ENCODE measurements at places on chromosomes 3 and 15.

- DNase-seq, result no peak
Observed at GRCh38 chr3:63251499-63251898, 26.6 kb upstream of the SYNPR start.

DNA sequence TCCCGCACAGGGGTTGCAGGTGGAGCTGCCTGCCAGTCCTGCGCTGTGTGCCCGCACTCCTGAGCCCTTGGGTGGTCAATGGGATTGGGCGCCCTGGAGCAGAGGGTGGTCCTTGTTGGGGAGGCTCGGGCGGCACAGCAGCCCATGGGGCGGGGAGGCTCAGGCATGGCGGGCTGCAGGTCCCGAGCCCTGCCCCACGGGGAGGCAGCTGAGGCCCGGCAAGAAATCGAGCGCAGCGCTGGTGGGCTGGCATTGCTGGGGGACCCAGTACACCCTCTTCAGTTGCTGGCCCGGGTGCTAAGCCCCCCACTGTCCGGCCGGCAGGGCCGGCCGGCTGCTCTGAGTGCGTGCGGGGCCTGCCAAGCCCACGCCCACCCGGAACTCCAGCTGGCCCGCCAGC is 27.9 kb downstream of the NCK1 start:
- DNase-seq, result no peak

DNA sequence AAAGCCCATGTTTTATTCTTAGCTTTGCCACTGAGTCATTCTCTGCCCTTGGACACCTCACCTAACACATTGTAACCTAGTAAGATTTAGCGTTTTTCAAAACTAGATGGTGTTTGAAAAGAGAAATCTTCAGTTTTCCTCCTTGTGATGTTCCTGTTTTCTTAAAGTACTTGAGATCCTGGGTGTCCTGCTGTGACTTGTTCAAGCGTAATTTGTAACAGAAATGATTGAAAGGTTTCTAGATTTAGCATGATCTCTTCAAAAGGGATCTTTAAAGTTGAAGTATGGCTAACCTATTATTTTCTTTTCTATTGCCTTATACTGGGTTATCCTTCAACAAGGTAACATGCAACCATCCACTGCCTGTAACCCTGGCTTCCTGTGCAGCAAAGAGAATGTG is 32.6 kb upstream of the SPATA16 start:
- no peak for DNase-seq

- DNase-seq, result no peak
Observed at GRCh38 chr3:112333002-112333380, at the start of gene CD200. TSS of gene CD200 (plus strand) at chr3:112333156. CDS start at chr3:112333213, 57 bp downstream.

DNA sequence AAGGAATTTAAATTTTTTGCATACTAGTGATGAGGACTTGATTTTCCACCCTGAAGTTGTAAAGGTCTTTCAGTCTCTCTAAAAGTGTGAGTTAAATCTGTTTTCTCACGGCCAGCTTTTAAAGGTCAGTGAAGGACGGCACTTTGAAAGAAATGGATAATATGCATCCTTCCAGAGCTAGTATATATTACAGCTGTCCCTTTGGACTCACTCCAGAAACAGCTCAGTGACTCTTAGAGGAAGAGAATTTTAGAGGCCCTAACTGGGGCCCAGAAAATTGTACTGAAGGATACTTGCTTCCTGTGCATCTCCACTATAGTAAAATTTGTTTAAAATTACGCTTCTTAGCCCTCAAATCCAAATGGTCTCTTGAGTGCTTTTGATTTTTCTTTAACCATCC is 41.6 kb downstream of the PIK3CA start:
- DNase-seq, result no peak

GRCh38 chr3:114698146-114699105 is 404.6 kb downstream of the TIGIT start:
- DNase-seq, result no peak

- DNase-seq, result no peak
Observed at GRCh38 chr3:40585381-40586016, 60.7 kb downstream of the ZNF621 start.

- no peak for DNase-seq
Observed at GRCh38 chr15:66884661-66885237, 180.7 kb upstream of the SMAD3 start.

- DNase-seq, result no peak
Observed at GRCh38 chr3:186784820-186785494, 1.6 kb downstream of the EIF4A2 start.

DNA sequence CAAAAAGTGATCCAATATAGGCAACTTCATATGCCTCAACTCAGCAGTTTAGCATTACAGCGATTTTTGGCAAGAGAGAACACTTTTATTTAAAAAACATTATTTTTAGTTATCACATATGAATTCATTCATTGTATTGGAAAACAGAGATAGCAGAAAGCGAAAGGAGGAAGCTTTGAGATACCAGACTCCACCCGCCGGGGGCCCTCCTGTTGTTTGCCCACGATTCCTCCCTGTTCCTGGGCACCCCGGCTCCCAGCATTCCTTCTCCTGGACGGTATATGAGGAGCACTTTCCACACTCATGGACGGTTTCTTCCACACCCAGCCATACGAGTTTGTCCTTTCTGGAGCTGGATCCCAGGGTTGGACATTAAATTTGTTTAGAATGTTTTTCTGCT is 18.2 kb downstream of the APBA2 start:
- DNase-seq, result no peak

- DNase-seq, result peak; percentile 51
Observed at GRCh38 chr3:46558184-46559043, 7.7 kb downstream of the LRRC2 start.

GRCh38 chr15:60400944-60401343 is 3.2 kb upstream of the ANXA2 start:
- DNase-seq, result no peak

- no peak for DNase-seq
Observed at GRCh38 chr3:180433152-180433551, 168.8 kb upstream of the TTC14 start.

GRCh38 chr3:23808525-23808924 is 2.8 kb downstream of the UBE2E1 start:
- DNase-seq, result no peak

DNA sequence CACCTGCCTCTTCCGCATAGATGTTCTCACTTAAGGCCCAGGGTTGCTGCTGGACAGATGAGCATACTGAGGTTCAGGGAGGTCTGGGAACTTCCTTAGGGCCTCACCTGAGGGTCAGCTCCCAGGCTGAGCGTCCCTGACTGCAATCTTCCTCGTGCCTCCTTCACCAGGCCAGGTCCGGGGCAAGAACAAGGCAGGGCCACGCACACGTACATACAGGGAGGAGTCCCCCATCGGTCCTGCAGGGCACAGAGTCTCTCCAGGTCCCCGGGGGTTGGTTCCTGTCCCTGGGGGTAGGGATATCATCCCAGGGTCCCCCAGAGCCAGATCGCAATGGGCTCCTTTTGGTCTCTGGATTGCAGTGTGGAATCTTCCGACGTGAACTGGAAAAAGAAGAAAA is 130.1 kb downstream of the LRRK1 start:
- no peak for DNase-seq

DNA sequence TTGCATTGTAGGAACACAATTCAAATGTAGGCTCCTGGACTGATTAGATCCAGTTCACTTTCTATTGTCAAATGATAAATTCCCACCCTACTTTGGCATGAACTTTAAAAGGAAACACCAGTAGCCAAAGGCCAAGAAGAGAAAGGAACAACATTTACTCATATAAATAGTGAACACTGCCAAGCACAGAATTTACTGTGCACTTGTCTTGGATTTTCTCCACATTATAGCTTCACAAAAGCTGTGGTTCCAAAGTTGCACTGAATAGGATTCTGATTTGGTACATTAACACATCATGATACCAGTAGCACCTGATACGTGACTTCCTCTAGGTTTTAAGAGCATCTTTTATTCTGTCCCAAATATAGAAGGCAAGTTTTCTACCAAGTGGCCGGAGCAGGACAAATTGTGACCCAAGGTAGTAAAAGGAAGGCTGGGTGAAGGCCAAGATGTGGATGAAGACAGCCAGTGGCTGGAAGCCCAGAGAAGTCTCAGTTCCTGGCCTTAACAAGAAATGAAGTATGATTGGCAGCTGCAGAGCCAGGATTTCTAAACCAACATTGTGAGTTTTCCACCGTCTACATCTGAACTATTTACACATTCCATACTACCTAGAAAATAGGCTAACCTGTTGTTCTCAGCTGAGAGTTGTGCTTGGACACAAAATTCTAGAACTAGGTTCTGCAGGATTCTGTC is 206.7 kb downstream of the THRB start:
- no peak for DNase-seq

GRCh38 chr15:26015516-26016075 is 152.5 kb upstream of the ATP10A start:
- DNase-seq, result no peak

GRCh38 chr3:46690798-46691197 is 2.7 kb downstream of the ALS2CL start:
- DNase-seq, result no peak

DNA sequence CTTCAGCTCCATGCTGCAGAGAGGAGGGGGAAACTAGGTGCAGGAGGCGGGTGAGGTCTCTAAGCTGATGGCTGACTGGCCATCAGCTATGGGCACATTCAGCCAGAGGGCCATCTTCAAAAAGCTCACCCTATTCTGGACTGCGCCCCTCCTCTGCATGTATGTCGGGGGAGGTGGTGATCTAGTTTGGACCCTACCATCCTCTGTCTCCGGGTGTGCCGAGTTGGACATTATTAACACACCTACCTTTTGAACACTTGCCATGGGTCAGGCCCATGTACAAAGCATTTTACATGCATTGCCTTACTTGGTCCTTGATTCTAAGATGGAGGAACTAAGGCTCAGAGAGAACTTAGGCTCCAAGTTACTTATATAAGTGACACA is 1.4 kb downstream of the NISCH start:
- DNase-seq, result no peak

DNA sequence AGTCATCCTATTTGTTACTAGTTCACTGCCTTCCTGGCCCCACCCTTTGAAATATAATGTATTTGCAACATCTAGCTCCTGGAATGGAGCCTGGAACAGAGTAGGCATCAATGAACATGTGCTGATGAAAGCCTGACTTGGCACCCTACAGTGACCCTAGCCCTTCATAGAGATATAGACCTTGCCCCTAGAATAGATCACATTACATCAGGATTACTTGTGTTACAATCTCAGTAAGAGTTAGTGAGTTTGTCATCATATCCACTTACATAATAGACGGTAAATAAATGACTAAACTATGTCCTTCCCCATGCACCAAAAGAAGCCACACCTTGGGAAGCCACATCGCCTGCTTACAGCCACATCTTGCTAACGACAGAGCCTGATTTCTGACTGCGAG is 110.5 kb upstream of the WNT5A start:
- no peak for DNase-seq

DNA sequence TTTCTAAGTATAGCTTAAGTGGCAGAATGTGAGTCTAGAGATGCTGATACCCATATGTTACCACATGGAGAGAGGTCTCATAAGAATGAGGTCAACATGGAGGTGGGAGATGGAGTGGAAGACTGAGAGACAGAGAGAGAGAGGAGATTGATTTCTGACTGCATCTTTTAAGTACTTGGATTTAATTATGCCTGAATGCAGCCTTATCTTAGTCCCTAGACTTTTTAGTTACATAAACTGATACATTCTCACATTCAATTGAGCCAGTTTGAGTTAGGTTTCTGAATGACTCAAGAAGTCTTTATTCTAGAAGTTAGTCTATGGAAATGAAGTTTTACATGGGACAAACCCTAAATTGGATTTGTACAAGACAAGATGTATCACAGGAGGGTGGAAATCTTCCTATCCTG is 58.5 kb upstream of the TNFSF10 start:
- DNase-seq, result no peak

DNA sequence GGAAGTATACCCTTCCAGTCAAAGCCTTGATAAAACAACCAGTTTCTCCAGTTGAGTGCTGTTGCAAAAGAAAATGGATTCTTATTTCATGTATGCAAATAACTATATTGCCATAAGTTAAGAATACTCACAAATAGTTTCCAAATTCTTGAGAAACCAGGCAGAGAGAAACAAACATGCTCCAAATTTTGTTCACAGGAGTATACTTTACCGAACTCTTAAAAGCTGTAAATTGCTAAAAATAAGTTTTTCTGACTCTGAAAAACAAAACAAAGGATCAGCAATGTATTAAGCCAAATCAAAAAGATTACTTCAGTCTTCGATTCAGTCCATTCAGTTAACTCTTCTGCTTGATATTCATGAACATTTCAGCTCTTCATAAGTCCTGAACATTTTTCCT is 646.5 kb downstream of the MCTP2 start:
- DNase-seq, result no peak

- no peak for DNase-seq
Observed at GRCh38 chr15:75532413-75533250, 46.5 kb downstream of the PTPN9 start.

DNA sequence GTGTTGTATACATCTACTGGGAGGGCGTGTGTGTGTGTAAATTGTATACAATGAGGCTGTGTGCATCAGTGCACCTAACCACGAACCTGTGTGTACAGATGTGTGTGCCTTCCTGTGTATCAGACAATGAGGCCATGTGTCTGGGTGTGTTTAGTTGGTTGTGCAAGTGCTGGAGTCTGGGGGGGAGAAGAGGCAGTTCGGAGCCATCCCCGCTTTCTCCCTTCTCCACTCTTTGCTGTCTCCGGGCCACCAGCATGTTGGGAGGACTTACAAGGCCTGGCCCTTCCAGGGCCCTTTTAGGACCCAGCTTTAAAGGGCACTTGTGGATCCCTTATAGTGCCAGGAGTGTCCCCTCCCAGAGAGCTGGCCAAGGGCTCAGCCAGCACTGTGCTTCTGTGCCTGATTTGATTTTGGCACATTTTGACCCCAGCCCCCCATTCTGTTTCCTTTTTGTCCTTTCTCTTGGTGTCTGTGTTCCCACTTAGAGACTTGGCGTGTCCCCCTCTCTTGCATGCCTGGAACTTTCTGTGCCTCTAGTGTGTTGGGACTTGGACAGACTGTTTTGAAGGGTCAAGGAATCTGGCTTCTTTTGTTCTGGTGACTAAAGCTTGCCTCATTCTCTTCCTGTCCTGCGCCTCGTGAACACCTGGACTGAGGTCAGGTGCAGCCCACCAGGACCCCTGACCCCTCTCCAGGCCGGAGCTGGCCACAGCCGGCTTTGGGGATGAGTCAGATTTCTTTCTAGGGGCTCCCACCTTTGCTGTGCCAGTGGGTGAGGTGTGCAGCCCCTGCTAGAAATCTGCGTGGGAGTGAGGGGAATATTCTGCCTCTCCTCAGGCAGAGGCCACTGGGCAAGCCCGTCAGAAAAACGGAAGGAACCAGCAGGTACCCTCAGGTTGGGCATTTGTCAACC is 1.5 kb downstream of the CTDSPL start:
- no peak for DNase-seq

- no peak for DNase-seq
Observed at GRCh38 chr3:40020689-40021088, 211.3 kb downstream of the MYRIP start.

Data from activated CD8-positive, alpha-beta memory T cell treated with anti-CD3 and anti-CD28 coated beads for 1 hour (primary cell).